ENCODE measurements at places on chromosomes 13 and 19. TPM values are rescaled to one million over a fixed set of nuclear protein-coding genes. Genes with fewer than 3 reads are reported as not detected.
A peak's percentile ranks its signal among the peaks of the same experiment; 100 is the strongest.

LILRA1 gene
- total RNA-seq: not detected

ZNF99 gene
- not detected for total RNA-seq

ZNF571 gene
- total RNA-seq: 10.1 TPM

PALM gene
- not detected for total RNA-seq

HSD17B14 gene
- 0.35 TPM for total RNA-seq

KCNN4 gene
- total RNA-seq: 33.9 TPM

PGPEP1 gene
- total RNA-seq: 49.2 TPM

USHBP1 gene
- total RNA-seq: not detected

WDR62 gene
- 1.7 TPM for total RNA-seq

EHD2 gene
- not detected for total RNA-seq

CACNA1A gene
- total RNA-seq: 0.35 TPM

ZNF208 gene
- 13.0 TPM for total RNA-seq

CYP2A13 gene
- total RNA-seq: not detected

SUPT5H gene
- 236 TPM for total RNA-seq

- no peak overlapping the region for H3K4me3 ChIP-seq
- DNase-seq: no peak
These were observed 331.3 kb downstream of the NDFIP2 start for GRCh38 chr13:79812070-79812850.

DNA sequence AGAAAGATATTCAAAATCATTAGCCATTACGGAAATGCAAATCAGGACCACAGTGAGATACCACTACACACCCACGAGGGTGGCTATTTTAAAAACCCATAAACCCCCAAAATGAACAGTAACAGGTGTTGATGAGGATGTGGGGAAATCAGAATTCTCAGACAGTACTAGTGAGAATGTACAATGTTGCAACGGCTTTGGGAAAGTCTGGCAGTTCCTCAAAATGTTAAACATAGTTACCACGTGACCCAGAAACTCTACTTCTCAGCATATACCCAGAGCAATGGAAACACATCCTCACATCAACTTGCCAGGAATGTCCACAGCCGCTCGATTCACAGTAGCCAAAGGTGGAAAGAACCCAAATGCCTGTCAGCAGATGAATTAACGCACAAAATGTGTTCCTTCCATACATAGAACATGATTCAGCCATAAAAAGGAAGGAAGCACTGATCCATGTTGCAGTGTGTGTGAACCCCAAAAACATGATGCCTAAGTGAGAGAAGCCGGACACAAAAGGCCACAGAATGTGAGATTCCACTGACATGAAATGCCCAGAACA, 7.0 kb downstream of the PLVAP start:
- H3K4me1 ChIP-seq: no peaks in the 10 kb centered on the region
- no peaks in the 10 kb centered on the region for H3K27me3 ChIP-seq
- H3K27ac ChIP-seq: no peak overlapping the region
- H3K36me3 ChIP-seq: no peaks in the 10 kb centered on the region
- no peak overlapping the region for H3K4me3 ChIP-seq
- no peak for DNase-seq

GRCh38 chr13:91248249-91248648, 99.2 kb upstream of the MIR17HG start:
- H3K27me3 ChIP-seq: no peaks in the 10 kb centered on the region
- no peak overlapping the region for H3K27ac ChIP-seq
- no peaks in the 10 kb centered on the region for H3K4me1 ChIP-seq
- no peak overlapping the region for H3K4me3 ChIP-seq
- no peak for DNase-seq
- no peaks in the 10 kb centered on the region for H3K36me3 ChIP-seq

- H3K27me3 ChIP-seq: no peaks in the 10 kb centered on the region
- H3K36me3 ChIP-seq: no peaks in the 10 kb centered on the region
- H3K27ac ChIP-seq: no peak overlapping the region
These were observed 115.4 kb downstream of the FLT1 start for GRCh38 chr13:28379371-28380083.

DNA sequence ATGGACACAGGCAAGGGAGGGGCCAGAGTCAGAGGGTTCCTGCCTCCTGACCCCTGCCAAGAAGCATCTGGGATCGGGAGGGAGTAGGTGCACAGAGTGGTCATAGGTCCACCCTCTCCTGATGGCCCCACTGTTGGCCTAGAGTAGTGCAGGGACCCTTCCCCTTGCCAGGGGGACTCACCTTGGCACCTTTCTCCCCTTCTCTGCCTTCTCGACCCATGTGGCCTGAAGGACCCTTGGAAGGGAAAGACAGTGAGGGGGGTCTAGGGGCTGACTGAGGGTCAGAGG, 33.3 kb upstream of the OLFM2 start:
- no peaks in the 10 kb centered on the region for H3K4me1 ChIP-seq
- no peak for DNase-seq
- no peak overlapping the region for H3K27ac ChIP-seq

- H3K4me1 ChIP-seq: peaks cover 33% of the 10 kb centered on the region
- H3K27ac ChIP-seq: peak overlapping the region; percentile 100
- H3K4me3 ChIP-seq: no peak overlapping the region
- H3K36me3 ChIP-seq: peaks cover 18% of the 10 kb centered on the region
- H3K27me3 ChIP-seq: no peaks in the 10 kb centered on the region
These were observed 1.2 kb upstream of the PLEKHG2 start for GRCh38 chr19:39411081-39411831.

GRCh38 chr19:41959056-41960053, at the start of gene RABAC1:
Gene RABAC1, minus strand, starts transcription at chr19:41959321. Its CDS starts 29 bp downstream, at chr19:41959292.
- H3K27me3 ChIP-seq: no peaks in the 10 kb centered on the region
- H3K36me3 ChIP-seq: no peaks in the 10 kb centered on the region
- peak; percentile 83 for DNase-seq
- H3K4me1 ChIP-seq: peaks cover 16% of the 10 kb centered on the region

DNA sequence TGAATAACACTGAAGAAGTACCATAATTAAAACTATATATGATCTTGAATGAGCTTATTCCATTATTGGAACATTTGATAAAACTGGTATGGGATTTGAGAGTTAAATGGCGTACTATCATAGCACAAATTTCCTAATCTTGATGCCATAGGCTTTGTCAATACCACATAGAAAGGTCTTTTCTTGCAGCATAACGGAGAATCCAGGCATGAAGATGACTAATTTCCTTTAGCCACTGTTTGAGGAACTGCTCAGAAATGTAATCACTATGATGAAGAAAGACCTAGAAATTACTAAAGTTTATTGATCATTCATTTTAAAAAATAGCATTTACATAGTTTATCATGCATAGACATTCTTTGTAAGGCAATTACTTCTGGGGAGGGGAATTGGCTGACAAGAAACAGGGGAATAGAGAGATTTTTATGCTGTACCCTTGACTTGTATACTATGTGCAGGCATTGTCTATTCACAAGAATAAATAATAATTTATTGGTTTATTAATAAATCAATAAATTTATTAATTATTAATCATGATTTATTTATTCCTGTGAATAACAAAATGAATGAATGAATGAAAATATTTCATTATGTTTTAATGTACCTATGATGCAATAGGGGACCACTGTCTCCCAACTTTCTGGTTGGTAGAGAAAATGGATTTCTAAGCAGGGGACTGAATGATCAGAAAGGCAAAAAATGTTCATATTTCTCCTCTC, 2676.6 kb downstream of the PCDH9 start:
- DNase-seq: no peak
- H3K27ac ChIP-seq: no peak overlapping the region
- no peak overlapping the region for H3K4me3 ChIP-seq
- H3K4me1 ChIP-seq: no peaks in the 10 kb centered on the region
- no peaks in the 10 kb centered on the region for H3K36me3 ChIP-seq

- H3K27me3 ChIP-seq: no peaks in the 10 kb centered on the region
- peak overlapping the region; percentile 94 for H3K27ac ChIP-seq
- no peak overlapping the region for H3K4me3 ChIP-seq
These were observed 2.2 kb upstream of the PSMC4 start for GRCh38 chr19:39968789-39969188.

GRCh38 chr13:74629985-74630384, 495.8 kb upstream of the KLF12 start:
- H3K36me3 ChIP-seq: no peaks in the 10 kb centered on the region
- DNase-seq: no peak
- no peak overlapping the region for H3K27ac ChIP-seq
- no peaks in the 10 kb centered on the region for H3K4me1 ChIP-seq
- H3K4me3 ChIP-seq: no peak overlapping the region
- H3K27me3 ChIP-seq: no peaks in the 10 kb centered on the region

DNA sequence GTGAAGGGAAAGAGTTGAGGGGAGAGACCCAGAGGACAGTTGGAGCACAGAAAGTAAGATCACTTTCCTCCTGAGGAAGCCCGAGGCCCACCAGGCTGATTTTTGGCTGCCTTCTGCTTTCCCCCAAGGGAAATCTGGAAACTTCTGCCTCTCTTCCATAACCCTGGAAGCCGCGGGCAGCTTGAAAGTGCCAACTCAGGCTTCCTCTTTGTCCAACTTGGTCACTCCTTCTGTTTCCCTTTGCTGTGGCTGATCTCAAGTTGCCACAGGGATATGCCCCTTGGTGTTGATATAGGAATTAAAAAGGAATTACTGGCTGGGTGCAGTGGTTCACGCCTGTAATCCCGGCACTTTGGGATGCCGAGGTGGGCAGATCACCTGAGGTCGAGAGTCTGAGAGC, 5.7 kb upstream of the CD70 start:
- H3K4me1 ChIP-seq: peaks cover 11% of the 10 kb centered on the region
- H3K4me3 ChIP-seq: no peak overlapping the region
- no peak for DNase-seq
- H3K36me3 ChIP-seq: no peaks in the 10 kb centered on the region
- no peak overlapping the region for H3K27ac ChIP-seq

DNA sequence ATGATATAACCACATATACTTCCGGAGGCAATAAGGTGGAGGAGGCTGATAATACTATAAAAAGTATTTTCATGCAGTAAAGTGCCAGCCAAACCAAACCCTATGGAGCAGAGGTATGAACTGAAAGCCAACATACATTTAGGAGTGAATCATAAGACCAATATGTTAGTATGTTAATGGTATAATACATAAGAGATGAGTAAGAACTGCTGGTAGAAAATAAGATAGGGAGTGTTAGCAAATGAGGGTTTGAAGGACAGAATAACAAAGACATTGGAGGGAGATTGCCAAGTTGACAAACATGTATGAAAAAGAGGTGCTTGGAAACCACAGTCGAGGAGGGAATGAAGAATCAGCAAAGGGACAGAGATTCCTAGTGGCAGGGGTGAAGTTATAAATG, 10.8 kb downstream of the ENOX1 start:
- no peaks in the 10 kb centered on the region for H3K27me3 ChIP-seq
- H3K4me3 ChIP-seq: no peak overlapping the region
- no peaks in the 10 kb centered on the region for H3K36me3 ChIP-seq

- no peak for DNase-seq
- no peak overlapping the region for H3K27ac ChIP-seq
- no peaks in the 10 kb centered on the region for H3K4me1 ChIP-seq
- H3K27me3 ChIP-seq: no peaks in the 10 kb centered on the region
- no peak overlapping the region for H3K4me3 ChIP-seq
These were observed 753.7 kb upstream of the SGCG start for GRCh38 chr13:22427066-22427465.

- H3K36me3 ChIP-seq: peaks cover 14% of the 10 kb centered on the region
- no peaks in the 10 kb centered on the region for H3K27me3 ChIP-seq
- H3K4me1 ChIP-seq: peaks cover 12% of the 10 kb centered on the region
- no peak overlapping the region for H3K27ac ChIP-seq
- peak overlapping the region; percentile 85 for H3K4me3 ChIP-seq
These were observed 814 bp downstream of the SLC25A23 start for GRCh38 chr19:6458695-6459261.

DNA sequence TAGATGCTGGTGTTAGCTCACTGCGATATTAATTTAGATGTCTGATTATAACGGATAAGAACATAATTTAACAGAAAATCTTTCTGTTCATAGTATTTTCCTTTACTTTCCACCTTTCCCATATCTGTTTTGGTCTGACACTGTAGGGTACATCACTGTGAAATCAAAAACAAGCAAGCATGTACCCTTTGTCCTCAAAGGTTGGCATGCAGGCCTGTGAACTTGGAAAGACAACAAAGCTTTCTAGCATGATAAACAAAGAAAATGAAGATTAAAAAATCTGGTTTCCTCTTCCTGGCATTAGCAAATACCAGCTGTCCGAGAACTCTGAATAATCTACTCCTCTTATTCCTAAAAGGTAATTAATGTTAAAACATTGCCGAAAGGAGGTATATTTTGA, 31.6 kb downstream of the THSD1 start:
- DNase-seq: no peak
- H3K36me3 ChIP-seq: no peaks in the 10 kb centered on the region
- H3K27me3 ChIP-seq: no peaks in the 10 kb centered on the region
- H3K27ac ChIP-seq: no peak overlapping the region
- H3K4me1 ChIP-seq: no peaks in the 10 kb centered on the region
- H3K4me3 ChIP-seq: no peak overlapping the region

DNA sequence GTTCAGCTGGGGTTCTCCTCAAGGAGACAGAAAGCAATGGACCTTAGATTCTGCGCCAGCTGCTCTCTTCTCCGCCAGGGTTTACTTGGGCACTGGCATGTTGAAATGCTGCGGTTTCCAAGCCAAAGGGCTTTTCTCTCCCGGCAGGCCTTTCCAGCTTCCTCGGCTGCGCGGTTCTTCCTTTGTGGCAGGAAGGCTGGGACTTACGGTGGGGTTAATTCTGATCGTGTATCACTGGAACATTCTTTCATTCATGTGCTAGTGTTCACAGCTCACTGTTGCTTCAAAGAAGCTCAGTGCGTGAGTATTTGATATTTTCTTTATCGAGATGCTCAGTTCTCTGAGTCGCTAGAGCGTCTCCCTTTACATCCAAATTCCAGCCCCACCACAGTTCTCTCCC, 723.2 kb downstream of the UQCRFS1 start:
- H3K27me3 ChIP-seq: no peaks in the 10 kb centered on the region
- no peaks in the 10 kb centered on the region for H3K4me1 ChIP-seq
- no peak overlapping the region for H3K27ac ChIP-seq

DNA sequence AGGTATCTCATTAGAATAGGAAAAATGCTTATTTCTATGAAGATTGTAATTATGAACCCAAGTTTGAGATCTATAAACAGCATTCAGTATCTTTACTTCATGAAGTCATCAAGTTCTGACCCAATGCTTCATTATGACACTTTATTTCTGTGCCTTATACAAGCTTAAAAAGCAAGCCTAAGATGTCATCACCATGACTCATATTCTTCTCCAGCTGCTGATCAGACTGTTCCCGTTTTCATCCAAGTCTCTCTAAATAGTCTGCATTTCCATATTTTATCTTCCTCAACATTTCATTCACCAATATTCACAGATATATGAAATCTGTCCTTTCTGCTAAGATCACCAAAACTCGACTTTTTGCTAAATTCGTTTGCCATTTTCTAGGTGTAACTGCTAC, 1247.2 kb upstream of the PRR20A start:
- H3K27me3 ChIP-seq: no peaks in the 10 kb centered on the region
- H3K4me3 ChIP-seq: no peak overlapping the region
- no peaks in the 10 kb centered on the region for H3K36me3 ChIP-seq
- H3K4me1 ChIP-seq: no peaks in the 10 kb centered on the region
- DNase-seq: no peak

DNA sequence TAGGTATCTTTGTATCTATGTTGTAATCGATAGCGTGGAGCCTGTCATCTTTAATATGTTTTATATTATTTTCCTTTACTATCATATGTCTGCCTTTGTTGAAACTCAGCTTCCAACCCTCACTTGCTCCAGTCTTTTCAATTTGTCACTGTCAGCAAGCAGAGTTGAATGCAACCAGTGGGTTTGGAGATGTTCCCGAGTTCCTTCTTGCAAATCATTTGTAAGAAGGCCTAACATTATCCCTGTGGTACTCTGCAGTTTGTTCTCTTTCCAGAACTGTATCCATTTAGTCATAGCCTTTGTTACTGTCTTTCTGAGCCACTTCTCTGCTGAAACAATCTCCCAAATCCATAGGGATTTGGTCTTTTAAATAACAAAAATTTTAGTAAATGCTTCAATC, 41.8 kb downstream of the RNASEH2B start:
- no peaks in the 10 kb centered on the region for H3K4me1 ChIP-seq
- H3K27me3 ChIP-seq: no peaks in the 10 kb centered on the region
- H3K36me3 ChIP-seq: peaks cover 18% of the 10 kb centered on the region
- no peak overlapping the region for H3K4me3 ChIP-seq
